K562 (cell line): ENCODE measurements at places on chromosomes 1 and 21. TPM values are rescaled to one million over a fixed set of nuclear protein-coding genes. Genes with fewer than 3 reads are reported as not detected.
A peak's percentile ranks its signal among the peaks of the same experiment; 100 is the strongest.

Gene C1orf198
- total RNA-seq: 13.4 and 15.3 TPM in 2 replicates

Gene LRRN2
- total RNA-seq: not detected in 2 replicates

Gene OR10Z1
- total RNA-seq: not detected in 2 replicates

Gene PPIAL4G
- total RNA-seq: not detected in 2 replicates

Gene TRIM67
- total RNA-seq: 0.36 and 0.60 TPM in 2 replicates

Gene RGSL1
- total RNA-seq: not detected in 2 replicates

GRCh38 chr1:178485541-178485981, 11.2 kb downstream of the CLEC20A start:
- no peak for DNase-seq

- DNase-seq: no peak
These were observed 3.5 kb upstream of the ATP1B1 start for GRCh38 chr1:169103002-169103401.

GRCh38 chr1:168924976-168925375, 181.5 kb upstream of the ATP1B1 start:
- DNase-seq: no peak

GRCh38 chr1:154961207-154962155, at the start of gene PYGO2:
Gene PYGO2, minus strand, starts transcription at chr1:154961782. Its CDS starts 206 bp downstream, at chr1:154961576.
- DNase-seq: peak; percentile 93

DNA sequence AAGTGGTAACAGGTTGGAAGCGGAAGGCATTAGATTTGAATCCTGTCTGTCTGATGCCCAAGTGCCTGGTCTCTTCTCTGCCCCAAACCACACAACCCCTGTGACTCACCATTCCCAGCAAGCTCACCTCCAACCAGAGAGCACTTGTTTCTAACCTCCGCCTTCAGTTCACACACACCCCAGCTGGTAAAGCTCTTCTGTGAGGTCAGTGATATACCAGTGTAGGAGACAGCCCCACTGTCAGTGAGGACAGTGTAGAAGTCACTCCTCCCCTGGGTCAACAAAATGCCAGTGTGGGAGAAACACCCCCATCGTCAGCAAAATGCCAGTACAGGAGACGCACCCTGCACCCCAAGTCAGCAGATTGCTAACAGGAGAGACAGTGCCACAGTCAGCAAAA, 2.6 kb downstream of the RIMS3 start:
- no peak for DNase-seq

DNA sequence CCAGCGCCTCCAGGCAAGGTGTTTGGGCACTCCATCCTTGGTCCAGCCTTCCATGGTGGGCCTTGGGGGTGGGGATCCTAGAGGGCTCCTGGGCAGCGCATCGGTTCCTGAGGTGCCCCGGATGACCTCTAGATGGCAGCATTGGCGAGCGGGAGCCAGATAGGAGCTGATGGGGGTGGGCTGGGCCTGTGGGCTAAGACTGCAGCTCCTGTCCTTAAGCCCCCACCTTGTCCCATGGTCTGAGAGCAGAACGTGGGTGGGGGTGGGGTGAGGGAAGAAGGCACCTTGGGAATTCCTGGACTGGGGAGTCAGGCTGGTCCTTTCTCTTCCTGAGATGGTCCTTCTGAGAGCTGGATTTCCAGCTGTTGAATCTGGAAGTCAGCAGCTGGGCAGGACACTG, 93.4 kb upstream of the CSF3R start:
- peak; percentile 86 for DNase-seq

DNA sequence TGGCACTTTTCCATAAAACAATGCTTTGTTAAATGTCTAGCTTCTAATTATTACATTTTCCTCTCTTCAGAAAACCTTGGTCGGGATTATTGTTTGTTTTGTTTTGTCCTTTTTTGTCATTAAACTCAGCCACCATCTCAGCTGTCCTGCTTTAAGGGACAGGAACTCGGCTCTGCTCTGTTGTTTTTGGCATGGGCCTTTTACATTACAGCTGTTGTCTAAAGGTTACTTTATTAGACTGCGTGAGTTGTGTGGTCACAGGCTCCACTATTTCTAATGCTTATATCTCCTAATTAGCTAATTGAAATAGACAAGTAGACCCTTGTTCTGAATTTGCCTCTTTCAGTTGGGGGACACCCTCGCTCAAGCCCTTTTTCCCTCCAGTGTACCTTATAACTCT, 1.6 kb downstream of the PALMD start:
- DNase-seq: no peak

- DNase-seq: no peak
These were observed 93.3 kb downstream of the SSBP3 start for GRCh38 chr1:54312796-54313316.

DNA sequence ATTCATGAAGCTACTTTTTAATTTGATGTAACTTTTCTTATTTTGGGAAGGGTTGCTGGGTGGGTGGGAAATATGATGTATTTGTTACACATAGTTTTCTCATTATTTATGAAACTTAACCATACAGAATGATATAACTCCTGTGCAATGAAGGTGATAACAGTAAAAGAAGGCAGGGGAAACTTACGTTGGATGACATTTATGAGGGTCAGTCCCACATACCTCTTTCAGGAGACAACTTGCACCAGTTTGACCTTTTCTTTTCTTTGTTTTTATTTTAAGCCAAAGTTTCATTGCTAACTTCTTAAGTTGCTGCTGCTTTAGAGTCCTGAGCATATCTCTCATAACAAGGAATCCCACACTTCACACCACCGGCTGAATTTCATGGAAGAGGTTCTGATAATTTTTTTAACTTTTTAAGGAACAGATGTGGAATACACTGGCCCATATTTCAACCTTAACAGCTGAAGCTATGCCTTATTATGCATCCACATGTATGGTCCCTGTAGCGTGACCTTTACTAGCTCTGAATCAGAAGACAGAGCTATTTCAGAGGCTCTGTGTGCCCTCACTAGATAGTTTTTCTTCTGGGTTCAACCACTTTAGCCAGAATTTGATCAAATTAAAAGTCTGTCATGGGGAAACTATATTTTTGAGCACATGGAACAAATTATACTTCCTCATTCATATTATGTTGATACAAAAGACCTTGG, 28.0 kb upstream of the KIAA1614 start:
- DNase-seq: no peak

GRCh38 chr1:22754106-22754768, 43.6 kb downstream of the EPHB2 start:
- no peak for DNase-seq

- DNase-seq: no peak
These were observed 222.0 kb upstream of the PKN2 start for GRCh38 chr1:88462096-88462487.

DNA sequence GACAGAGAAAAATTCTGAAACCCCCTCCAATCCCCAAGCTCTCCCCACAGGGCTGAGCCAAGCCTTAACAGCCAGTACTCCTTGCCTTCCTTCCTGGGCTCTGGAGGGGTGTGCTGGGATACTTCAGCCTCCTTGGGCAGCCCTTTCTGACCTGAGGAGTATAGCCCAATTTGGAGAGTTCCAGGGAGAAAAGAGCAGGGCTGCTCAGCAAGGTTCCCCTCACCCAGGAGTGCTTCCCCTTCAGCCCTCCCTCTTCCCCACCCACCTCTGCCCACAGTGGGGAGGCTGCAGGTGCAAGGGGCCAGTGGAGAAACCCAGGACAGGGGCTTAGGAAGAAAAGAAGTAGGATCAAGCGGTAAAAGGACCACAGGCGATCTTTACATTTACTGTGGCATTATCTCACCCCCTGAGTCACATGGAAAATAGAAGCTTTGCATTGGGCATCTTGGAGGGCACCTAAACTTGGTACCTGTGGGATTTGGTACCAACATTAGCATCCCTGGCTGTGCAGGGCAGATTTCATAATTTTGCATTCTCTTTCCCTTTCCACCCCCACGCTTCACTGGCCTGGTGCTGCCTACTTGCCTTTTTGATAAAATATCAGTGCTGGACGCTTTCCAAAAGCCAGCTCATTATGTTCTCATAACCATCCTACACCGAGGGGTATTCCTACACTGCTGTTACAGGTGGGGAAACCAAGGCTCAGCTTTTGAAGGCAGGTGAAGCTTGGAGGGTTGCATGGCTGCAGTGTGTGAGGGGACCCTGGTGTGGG, 2.8 kb upstream of the ADORA1 start:
- DNase-seq: no peak

- DNase-seq: no peak
These were observed 801 bp downstream of the MX1 start for GRCh38 chr21:41426676-41427404.

GRCh38 chr1:226633541-226634165, 85.1 kb downstream of the STUM start:
- no peak for DNase-seq

DNA sequence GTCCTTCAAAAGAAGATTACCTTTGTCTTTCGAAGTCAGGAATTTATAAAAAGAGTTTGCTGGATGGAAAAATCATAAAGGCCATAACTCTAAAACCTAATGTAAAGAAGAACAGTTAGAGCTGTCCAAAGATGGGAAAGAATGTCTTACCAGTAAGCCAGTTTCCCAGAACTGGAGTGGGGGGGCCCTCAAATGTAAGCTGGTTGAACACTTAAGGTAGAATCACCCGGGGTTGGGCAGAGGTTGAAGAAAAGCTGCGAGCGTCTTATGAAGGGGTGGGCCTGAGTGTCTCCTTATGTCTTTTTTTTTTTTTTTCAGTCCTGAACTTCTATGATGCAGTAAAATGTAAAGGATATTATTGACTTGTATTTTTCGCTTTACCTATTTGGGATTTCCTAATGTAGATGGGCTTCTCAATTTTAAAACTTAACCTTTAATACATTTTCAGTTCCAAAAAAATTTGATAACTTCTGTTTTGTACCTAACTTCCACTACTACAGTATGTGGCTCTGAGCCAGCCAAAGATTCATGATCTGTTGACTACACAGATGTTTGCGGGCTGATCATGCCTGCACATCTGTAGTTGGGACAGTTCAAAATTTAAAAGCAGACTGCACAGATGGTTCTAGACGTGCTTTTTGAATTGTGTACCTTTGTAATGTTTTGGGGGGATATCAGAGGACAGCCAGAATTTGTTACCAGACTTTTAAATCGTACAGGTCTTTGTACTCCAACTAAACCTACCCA, 43.6 kb downstream of the NFYC start:
- DNase-seq: peak; percentile 50

GRCh38 chr1:23673086-23673813, 18.4 kb upstream of the RPL11 start:
- DNase-seq: peak; percentile 74

GRCh38 chr1:240190881-240191401, 99.3 kb downstream of the FMN2 start:
- DNase-seq: no peak

DNA sequence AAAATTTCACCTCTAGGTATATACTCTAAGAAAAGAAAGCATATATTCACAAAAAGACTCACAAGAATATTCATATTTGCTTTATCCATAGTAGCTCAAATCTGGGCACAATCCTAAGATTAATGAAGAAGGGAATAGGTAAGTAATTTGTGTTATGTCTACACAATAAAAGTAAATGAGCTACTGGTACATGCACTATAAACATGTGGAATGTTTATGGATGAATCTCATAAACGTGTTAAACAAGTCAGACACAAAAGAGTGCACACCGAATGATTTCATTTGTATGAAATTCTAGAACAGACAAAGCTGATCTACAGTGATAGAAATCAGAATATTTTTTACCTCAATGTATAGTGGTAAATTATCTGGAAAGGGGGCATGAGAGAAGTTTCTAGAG, 115.3 kb upstream of the B3GALT2 start:
- DNase-seq: no peak

- DNase-seq: no peak
These were observed 251.6 kb upstream of the SGIP1 start for GRCh38 chr1:66282343-66282852.

DNA sequence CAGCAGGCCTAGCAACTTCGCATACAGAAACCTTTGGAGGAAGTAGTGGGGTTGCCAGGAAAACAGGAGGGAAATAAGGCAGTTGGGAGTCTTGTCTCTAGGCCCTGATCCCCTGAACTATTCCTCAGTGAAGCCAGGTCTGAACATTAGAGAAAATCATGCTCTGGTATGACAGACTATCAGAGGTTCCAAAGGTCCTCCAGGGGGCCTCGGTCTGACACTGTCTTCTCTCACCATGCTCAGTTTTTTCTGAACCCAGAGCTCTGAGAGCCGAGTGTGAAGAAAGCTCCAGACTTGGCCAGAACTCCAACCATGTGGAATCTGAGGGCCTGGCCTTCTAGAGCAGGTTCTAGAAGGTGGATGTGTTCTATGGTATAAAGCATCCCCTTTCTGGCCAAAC, 4.0 kb downstream of the TOMM40L start:
- no peak for DNase-seq

DNA sequence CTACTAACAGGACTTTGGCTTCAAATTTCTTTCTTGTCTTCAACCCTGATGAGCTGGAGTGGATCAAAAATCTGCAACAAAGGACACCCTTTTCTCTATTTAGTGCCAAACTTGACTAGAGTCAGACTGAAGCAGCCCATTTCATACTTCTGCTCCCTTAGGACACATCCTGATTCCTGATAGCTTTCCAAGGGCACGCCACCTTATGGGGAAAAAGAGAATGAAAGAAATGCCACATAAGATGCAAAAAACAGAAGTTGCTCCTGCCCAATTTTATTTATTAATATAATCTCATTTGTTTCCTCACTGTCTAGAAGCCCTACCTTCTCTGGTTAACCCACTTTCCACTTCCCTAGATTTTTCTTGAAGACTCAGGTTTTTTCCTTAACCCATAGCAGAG, 72.7 kb upstream of the NBPF4 start:
- DNase-seq: no peak

- no peak for DNase-seq
These were observed 127.9 kb upstream of the CACYBP start for GRCh38 chr1:174871886-174872285.

DNA sequence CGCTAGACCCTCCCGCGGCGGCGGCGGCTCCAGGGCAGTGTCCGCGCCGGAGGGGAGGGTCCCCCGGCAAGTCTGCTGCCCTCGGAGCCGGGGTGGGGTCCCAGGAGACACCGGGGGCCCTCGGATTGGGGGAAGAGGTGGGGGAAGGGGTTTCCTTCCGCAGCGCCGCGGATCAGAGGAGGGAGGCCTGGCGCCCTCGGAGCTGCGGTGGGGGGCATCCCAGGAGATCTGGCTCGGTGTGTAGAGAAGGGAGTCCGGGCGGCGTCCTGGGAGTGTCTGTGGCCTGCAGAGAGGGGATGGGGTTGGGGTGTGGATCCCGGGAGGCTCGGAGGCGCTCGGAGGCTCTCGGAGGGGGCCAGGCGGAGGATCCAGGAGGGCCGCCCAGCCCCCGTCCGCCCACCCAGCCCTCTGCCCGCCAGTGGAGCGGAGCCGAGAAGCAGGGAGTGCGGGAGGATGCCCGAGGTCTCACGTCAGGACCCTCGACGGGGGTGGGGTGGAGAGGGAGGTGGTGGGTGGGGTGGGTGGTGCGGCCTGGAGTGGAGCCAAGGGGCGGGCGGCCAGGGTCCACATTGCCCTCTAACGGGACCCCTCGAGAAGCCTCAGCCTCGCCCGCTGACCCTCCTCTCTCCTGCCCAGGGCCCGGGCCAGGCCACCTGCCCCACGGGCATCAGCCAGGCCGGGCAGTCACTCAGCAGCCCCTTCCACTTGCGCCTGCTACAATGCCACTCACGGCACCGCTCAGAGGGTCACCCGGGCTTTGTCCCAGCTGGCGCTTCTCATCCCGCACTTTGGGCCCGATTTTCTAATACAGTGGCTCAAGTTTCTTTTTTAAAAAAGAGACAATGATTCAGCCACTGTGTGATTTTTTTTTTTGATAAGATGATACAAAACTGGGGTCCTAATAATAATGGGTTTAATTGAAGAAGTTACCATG, 60.2 kb upstream of the ARHGEF16 start:
- DNase-seq: no peak
